NAMALWA (cell line): ENCODE measurements at places on chromosomes 7 and 10.

GRCh38 chr10:36574207-36574606, 551.2 kb upstream of the ANKRD30A start:
- no peak for DNase-seq

DNA sequence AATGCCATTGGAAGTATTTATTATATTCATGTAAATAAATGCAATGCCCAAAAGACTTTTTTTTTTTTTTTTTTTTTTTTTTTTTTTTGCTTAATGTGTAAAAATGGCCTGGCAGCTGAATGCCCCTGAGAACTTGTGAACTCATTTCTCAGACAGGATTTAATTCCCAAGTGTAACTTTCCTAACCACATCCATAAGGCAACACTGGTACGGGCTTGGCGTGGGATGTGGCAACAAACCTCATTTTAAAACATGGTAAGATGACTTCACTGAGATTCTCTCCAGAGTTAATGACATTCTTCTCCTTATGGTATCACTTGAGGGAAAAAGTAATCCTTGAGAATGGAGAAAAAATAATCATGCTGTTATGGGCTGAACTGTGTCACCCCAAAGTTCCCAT, 150.4 kb downstream of the DGKI start:
- DNase-seq = no peak

GRCh38 chr7:68663392-68663791, 934.9 kb upstream of the AUTS2 start:
- no peak for DNase-seq

DNA sequence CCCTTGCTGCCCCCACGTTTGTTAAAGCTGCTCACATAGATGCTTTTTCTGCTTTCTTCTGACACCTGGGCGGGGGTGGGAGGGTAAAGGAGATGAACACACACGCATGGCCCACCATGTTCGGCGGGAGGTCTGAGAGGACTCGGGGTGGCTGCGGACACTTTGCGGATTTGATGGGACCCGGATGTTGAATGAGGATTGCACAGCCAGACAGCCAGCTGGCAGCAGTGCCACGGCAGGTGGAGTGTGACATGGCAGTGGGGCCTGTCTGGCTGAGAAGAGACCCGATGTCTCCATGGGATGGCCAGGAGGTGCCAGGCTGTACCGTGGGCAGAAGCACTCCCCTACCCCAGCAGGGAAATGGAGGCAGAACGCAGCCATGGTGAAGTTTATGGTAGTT, 31.2 kb downstream of the PPP2R2D start:
- DNase-seq = no peak

DNA sequence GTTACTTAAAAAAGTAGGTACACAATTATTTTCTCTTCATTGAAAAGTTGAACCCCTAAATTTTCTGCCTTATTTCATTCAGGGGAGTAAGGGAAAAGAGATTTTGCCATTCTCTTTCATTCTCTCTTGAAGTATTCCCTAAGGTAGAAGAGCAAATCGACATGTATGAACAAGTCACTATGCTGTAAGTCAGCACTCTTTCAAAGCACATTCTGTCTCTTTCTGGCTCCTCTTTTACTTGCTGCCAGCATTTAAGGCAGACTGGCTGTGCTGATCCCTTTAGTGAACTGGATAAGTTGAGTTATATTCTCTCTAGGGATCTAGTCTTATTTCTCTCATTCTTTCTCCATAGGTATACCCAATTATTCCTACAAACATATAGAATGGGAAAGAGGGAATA, 222.3 kb upstream of the ZWINT start:
- DNase-seq = no peak

DNA sequence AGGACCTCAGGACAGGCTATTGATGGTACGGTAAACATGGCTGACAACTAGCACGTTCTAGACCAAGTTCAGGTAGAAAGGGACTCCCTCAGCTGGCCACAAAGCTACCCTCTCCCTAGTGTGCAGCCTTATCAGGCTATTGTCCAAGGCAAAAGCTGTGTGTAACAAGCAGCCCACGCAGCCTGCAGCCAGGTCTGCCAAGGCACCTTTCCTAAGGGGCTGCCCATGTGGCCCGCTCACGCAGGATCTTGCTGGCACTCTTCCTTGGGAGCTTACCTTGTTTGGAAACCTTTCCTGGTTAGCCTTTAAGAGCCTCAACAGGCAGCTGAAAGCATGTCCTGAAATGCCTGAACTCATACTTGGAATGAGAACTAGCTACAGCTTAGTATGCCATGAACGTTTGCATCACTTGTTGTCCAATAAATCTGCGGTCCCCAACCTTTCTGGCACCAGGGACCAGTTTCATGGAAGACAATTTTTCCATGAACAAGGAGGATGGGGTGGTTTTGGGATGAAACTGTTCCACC, 51.7 kb downstream of the SYPL1 start:
- DNase-seq = no peak

- DNase-seq = no peak
Measured at GRCh38 chr7:151902311-151902710, 25.4 kb upstream of the PRKAG2 start.

GRCh38 chr7:48025624-48026023, 3.3 kb downstream of the SUN3 start:
- no peak for DNase-seq

GRCh38 chr7:117459735-117460134, 20.1 kb upstream of the CFTR start:
- DNase-seq = no peak

DNA sequence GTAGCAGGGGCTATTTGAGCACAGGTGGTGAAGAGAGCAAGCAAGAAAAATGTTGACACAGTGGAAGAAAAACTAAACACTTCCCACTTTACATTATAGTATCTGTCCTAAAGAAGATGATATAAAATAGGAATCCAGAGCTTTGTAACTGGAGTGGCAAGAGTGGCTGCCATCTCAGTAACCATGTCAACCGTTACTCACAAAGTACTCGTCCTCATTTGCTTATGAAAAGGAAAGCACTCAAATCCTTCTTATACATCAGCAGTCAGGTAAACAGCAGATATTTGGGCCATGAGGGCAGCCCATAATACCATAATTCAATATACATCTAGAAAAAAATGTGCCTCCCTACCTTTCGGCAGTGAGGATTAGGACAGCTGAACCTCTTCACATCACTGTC, 70.1 kb downstream of the RNF216 start:
- no peak for DNase-seq

DNA sequence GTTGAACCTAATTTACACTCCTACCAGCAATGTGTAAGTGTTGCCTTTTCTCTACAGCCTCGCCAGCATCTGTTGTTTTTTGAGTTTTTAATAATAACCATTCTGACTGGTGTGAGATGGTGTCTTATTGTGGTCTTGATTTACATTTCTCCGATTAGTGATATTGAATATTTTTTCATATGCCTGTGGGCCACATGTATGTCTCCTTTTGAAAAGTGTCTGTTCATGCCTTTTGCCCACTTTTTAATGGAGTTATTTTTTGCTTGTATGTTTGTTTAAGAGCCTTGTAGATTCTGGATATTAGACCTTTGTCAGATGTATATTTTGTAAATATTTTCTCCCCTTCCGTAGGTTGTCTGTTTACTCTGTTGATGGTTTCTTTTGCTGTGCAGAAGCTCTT, 195.3 kb downstream of the DNAJB6 start:
- DNase-seq = no peak

GRCh38 chr7:99456288-99456687, 9.7 kb downstream of the ATP5MF start:
- DNase-seq = no peak

DNA sequence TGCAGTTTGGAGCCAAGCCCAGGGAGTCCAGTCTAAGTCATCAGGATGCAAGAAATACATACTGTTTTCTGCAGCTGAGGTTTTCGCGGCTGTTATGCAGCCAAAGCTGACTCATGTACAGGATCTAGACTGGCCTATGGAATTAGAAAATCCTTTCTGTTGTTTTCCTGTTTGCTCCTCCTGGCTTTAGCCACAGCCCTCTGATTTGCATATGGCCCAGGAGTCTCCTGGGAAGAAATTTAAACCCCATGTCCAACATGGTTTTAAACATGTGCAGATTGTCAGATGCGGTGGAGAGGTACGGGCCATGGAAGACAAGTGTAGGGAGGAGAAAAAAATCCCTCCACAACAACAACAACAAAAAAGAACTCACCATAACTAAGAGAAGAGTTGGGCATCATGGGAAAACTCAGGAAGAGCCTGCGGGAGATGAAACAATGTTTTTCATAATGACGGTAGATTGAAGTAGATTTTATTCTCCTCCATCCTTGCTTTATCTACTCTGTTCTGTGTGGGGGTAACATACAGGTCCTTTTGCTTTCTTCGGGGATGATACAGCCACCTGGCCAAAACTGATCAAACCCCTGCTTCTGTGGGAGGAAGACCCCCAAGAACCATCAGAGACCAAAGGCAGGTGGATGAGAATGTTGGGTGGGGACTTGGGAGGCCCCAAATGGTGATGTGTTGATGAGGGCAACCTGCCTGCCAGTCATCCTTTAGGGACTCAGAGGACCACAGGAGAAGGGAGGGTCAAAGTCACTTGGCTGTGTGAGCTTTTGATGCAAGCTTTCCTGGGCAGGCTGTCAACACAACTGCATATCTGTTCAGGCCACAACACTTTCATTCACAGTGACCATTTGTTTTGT, 29.8 kb upstream of the GNA12 start:
- DNase-seq = peak; percentile 83

GRCh38 chr7:122983261-122983660, 12.2 kb downstream of the TAS2R16 start:
- no peak for DNase-seq

GRCh38 chr10:83190614-83191013, 948.7 kb upstream of the GHITM start:
- DNase-seq = no peak

DNA sequence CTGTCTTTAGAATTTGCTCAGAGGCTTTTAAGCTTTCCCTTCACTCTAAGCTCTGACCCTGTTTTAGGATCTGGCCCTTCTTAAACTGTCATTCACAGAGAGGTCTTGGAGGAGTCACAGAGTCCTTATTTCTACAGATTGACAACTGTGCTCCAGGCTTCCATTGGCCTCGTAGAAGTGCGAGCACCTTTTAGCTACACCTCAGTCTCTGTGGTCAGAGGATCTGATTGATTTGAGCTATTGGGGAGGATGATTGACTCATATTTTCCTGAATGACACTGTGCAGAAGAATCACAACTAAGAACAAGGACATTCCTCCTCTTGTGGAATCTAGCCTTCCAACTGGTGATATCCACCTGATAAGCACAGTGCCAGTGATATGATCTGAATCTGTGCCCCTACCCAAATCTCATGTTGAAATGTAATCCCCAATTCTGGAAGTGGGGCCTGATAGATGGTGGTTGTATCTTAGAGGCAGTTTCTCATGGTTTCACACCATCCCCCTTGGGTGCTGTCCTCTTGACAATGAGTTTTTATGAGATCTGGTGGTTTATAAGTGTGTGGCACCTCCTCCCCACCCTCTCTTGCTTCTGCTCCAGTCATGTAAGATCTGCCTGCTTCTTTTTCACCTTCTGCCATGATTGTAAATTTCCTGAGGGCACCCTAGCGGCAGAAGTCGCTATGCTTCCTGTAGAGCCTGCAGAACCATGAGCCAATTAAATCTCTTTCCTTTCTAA, 3.2 kb downstream of the CYP3A7 start:
- no peak for DNase-seq

GRCh38 chr7:6630007-6630849, 6.9 kb upstream of the ZNF316 start:
- no peak for DNase-seq

DNA sequence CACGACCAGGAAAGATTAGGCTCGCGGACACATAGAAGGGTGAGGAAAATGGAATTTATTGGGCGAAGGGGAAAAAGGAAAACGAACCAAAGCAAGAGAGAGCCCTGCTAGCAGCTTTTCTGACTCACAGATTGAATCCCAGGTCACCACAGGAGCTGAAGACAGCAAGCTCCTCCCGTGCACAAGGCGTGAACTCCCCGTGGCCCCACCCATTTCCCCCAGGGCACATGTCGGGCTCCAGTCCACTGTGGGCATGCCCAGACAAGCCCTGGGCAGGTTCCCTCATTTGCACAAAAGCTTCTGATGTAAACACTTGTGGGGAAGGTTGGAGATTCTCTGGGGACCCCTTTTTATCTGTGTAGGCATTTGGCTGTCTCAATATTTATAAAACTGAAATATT, 582.4 kb downstream of the SUGCT start:
- peak; percentile 59 for DNase-seq

GRCh38 chr7:132666071-132666773, 90.0 kb upstream of the PLXNA4 start:
- peak; percentile 13 for DNase-seq

DNA sequence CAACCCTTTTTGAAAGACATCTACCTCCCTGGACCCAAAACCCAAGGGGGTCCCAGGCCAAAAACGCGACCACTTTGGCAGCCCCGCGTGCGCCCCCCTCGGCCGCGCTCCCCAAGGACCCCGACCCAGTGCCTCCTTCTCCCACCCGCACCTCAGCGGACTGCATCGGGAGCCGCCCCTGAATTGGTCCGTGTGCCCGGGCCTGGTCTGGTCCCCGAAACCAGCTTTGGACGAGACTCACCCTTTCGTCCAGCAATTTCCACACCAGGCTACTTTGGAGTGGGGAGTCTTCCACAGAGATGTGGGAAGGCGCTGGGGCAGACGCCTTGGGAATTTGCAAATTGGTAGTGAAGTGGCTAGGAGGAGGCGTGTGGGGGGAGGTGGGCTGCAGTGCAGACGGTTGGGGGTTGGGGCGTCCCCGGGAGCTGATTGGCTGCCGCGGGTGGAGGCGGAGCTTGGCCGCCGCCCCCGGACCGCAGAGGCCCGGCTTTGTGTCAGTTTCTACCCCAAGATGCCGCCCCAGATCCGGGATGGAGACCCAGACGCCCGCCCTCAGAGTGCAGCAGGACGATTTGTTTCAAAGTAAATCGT, 16.9 kb downstream of the TCAF1 start:
- DNase-seq = peak; percentile 26

GRCh38 chr10:119060107-119060506, 20.5 kb downstream of the EIF3A start:
- DNase-seq = no peak

DNA sequence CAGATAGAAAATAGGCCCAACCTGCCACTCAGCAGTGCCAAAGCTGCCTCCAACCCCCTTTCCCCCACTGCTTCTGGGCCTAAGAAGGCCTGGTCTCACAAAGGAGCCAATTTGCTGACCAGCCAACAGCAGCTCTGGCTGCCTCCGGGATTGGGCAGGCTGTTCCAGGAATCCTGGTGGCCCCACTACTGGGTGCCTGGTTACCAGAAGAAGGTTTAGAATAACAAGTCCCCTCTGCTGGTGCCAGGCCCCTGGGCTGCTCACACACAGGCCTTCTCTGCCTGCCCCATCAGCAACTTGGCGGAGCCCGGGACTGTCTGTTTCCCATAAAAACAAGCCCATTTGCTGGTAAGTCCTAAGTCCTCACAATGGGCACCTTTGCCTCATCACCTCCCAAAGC, 1.2 kb downstream of the PHKG1 start:
- no peak for DNase-seq
